NCI-H2081 treated with DMSO at 0.1 percent for 48 hours (cell line): ENCODE measurements at places on chromosomes 5 and 9.

GRCh38 chr9:77013206-77013931, 6.1 kb upstream of the FOXB2 start:
- DNase-seq = no peak

DNA sequence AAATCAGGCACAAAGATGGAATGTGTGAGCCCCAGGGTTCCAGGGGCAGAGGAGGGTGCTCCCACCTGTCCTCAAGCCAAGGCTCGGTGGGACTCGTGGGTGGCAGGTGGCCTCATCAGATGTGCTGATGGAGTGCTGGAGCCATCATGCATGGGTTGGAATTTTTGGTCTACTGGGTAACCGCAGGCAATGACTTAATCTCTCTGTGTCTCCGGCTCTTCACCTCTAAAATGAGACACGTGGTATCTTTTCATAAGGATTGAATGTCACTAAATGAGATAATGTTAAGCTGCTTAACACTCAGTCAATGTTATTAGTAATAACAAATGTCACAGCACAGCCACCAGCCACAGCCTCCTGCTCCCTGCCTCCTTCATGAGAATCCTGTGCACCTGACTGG, 245.5 kb downstream of the HSPA4 start:
- DNase-seq = no peak

GRCh38 chr5:154242442-154242841, 51.9 kb downstream of the GALNT10 start:
- DNase-seq = no peak

DNA sequence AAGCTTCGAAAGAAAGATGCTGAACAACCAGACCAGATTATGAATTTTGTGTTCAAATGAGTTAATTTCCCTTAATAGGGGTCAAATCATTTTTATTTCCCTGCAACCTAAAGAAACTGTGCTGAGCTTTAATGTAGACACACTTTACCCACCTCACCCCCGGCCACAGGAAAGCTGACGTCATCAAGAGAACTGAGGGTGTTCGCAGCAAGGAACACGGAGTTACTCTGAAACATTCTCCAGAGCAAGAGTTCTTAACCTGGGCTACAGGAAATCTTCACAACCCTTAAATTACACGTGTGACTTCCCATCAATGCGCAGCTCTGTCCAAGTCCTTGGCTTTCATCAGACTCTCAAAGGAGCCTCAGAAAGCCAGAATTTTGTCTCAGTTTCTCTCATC, 116.3 kb downstream of the COL23A1 start:
- DNase-seq = no peak

- DNase-seq = no peak
Observed at GRCh38 chr5:79849061-79849460, 142.0 kb downstream of the MTX3 start.
